ENCODE measurements at places on chromosomes 7 and 10.

DNA sequence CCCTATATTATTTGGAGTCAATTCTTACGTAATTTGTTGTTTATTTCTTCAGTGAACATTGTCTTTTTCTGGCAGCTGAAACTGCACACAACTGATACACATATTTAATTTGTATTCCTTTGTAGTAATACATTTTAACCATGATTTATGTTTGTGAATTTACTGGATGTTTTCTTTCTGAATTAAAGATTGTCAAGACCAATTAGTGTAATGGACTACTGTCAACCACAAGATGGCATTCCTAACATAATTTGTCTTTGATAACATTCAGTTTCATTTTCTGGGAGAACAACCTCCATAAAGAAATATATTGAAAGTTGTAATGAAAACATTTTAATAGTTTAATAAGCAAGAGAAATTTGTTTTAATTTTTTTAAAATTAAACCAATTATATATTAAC is 10.1 kb downstream of the THNSL1 start:
- DNase-seq: peak; percentile 21

DNA sequence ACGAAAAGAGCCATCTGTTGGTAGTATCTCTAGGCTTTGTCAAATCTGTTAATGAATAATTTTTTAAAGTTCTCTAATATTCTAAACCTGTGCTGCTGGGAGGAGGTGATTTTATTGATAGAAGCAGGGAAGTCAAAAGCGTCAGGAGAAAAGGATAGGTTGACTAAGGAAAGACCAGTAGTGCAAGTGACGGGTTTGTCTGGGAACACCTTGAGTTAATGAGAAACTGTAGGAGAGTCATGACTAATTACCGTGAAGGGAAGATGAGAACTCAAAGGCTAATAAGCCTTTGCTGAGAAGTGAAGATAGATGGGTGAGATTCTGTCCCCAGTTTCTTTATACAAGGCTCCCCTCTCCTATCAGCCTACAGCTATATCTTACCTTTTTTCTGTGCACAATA is 5.0 kb upstream of the PDK4 start:
- DNase-seq: no peak

- DNase-seq: peak; percentile 8
These were observed 41.5 kb upstream of the EBLN1 start for GRCh38 chr10:22259280-22259679.

GRCh38 chr10:11012421-11013295 is 5.0 kb upstream of the CELF2 start:
- no peak for DNase-seq

- no peak for DNase-seq
These were observed 39.0 kb downstream of the CABCOCO1 start for GRCh38 chr10:61701706-61702105.

DNA sequence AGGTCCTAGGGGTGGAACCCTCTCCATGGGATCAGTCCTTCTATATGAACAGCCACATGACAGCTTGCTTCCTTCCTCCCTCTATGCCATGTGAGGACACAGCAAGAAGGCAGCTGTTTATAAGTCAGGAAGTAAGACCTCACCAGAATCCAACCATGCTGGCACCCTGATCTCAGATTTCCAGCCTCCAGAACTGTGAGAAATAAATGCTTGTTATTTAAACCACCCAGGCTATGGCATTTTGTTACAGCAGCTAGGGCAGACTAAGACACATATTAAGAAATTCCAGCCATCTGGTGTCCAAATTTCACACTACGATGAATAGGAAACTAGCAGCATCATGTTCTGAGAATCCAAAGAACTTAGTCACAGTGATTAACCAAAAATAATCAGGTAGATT is 140.1 kb downstream of the ZFAND4 start:
- DNase-seq: no peak

GRCh38 chr7:142762104-142762503 is 8.7 kb upstream of the PRSS2 start:
- DNase-seq: no peak

- no peak for DNase-seq
These were observed 39.5 kb downstream of the TSPAN14 start for GRCh38 chr10:80493522-80494051.

Measured in NCI-H146 (cell line).